ENCODE measurements at places on chromosomes 3 and 15.

DNA sequence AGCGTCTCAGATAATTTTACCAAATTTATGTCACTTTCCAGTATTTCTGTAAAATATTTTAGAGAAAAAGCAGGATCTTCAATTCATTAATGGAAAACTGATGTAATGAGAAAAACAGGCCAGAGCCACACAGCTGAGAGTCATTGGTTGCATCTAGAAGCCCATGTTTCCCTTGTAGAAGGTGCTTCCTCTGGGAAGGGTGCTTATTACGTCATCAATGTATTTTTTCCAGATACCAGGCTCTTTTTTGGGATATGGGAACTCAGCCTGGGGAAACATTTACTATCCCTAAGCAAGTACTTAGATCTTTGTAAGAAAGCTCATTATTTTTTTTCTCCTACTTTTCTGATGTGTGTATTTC lies 89.1 kb upstream of the PHLDB2 start:
- DNase-seq: no peak

DNA sequence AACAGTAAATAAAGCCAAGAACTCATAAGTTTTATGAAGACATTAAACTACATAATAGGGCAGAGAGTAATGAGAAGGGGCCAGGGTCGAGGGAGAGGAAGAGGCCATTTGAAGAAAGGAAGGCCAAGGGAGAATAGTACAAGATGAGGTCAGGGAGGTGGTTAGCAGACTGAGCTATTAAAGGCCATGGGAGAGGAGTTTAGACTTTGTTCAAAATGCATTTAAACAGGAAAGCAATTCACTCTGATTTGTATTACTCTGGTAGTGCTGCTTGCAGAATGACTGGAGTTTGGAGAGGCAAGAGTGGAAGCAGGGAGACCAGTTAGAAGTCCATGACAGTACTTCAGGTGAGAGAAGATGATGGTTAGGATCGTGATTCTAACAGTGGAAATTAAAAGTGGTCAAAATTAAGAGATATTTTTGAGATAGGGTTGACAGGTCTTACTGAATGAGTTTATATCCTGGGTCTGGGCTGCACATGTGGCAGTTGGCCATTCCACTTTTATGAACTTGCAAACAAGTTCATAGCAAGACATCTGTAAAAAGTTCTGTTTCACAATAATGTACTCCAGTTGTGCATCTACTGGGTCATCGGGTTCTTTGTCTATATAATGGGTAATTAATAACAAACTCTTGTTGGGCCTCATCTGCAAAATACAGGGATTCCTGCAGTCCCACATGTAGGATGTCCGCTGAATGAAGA lies 16.3 kb downstream of the PPP2R3A start:
- DNase-seq: no peak

- DNase-seq: no peak
These were observed 231.3 kb downstream of the VPS13C start for GRCh38 chr15:61828860-61829513.

- no peak for DNase-seq
These were observed 18.6 kb downstream of the CSTA start for GRCh38 chr3:122343654-122344053.

GRCh38 chr3:33047842-33048834 lies 48.8 kb downstream of the GLB1 start:
- DNase-seq: peak; percentile 23

GRCh38 chr3:115903843-115904242 lies 280.5 kb downstream of the GAP43 start:
- no peak for DNase-seq

GRCh38 chr3:141076797-141077571 lies 25.8 kb downstream of the SPSB4 start:
- DNase-seq: no peak

DNA sequence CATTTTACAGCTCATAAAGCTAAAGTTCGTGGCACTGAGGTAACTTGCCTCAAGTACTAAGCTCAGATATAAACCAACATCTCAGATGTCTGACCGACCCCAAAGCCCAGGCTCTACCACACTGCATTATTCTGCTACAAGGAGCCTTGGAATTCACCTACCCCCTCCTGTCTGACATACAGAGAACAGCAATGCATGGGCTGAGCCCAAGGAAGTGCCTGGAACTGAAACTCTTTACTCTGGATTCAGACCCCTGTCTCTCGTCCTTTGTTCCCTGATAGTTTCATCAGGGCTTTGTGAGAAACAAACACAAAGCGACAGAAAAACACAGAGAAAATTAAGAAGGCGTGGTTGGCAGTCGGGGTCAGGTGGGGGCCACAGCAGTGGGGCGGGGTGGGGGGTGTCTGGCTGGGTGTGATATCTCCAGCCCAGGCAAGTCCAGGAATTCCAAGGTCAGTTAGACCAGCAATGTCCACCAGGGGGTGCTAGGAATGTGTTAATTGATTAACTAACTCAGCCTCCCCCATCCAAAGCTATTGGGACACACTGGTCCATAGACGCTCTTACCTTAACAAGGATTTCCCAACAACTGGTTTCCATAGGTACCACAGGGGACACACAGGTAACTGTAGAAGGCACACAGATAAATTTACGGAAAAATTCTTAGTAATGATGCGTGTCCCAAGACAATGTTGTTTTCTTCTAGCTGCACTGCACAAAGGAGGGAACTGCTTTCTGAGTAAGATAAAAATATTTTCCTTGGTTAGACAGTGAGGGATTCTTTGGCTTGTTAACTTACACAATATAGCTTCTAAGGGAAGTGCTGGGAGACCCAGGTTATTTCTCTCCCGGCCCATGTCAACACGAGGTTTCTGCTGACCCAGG lies 18.8 kb upstream of the SSUH2 start:
- DNase-seq: no peak

DNA sequence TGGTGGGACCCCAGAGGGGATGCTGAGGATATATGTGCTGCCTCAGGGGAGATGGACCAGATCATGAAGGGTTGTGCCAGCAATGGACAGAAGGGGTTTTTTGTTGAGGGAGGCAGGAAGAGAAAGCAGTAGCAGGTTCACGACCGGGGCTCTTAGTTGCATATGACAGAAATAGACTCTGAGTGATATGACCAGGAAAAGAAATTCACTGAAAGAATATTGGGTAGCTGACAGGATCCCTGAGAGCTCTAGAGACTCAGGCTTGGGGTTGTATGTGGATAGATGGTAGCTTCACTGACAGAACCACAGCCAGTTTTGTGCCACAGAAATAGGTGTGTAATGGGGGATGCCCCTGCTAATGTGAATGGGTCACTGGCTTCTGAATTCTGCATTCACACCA lies 241.6 kb downstream of the ZNF621 start:
- DNase-seq: no peak

GRCh38 chr15:62416526-62416925 lies 251.4 kb upstream of the C2CD4B start:
- DNase-seq: no peak

- no peak for DNase-seq
These were observed 32.9 kb upstream of the SLC22A13 start for GRCh38 chr3:38232701-38233100.

- no peak for DNase-seq
These were observed 154.9 kb downstream of the KLHL25 start for GRCh38 chr15:85639752-85640381.

DNA sequence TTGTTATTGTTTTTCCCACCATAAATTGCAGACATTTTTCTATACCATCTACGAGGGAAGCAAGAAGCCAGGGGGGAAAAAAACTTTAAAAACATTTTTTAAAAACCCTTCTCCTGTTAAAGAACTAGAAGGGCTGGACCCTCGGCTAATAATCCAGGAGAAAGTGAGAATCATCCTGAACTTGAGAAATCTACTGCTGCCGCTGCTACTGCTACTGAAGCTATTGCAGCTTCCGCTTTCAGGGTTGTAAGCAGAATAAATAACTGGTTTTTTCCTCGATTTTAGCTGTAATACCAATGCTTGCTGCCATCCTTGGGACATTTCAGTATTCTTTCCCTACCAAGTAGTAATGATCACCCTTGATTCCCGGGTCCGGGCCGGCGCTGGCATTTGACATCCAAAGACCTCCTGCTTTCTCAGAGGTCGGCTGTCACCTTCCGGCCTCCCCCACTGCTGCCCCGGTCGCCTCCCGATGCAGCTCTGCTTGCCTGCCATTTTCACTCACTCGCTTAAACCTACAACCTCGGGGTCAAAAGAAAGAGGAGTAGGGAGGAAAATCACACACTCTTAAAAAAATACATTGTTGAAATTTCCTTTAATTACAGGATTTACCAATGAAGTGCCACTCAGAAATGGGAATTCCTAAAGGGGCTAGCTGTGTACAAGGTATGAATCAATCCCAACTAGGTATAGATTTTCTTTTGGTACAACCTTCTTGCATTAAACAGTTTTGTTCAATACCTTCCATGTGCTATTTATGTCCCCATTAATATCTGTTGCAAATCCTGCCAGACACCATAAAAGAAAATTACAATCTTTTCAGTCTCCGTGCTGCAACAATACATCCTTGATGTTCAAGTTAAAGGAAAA lies 674 bp upstream of the MECOM start:
- no peak for DNase-seq

GRCh38 chr3:31345581-31345980 lies 187.1 kb upstream of the STT3B start:
- DNase-seq: no peak

DNA sequence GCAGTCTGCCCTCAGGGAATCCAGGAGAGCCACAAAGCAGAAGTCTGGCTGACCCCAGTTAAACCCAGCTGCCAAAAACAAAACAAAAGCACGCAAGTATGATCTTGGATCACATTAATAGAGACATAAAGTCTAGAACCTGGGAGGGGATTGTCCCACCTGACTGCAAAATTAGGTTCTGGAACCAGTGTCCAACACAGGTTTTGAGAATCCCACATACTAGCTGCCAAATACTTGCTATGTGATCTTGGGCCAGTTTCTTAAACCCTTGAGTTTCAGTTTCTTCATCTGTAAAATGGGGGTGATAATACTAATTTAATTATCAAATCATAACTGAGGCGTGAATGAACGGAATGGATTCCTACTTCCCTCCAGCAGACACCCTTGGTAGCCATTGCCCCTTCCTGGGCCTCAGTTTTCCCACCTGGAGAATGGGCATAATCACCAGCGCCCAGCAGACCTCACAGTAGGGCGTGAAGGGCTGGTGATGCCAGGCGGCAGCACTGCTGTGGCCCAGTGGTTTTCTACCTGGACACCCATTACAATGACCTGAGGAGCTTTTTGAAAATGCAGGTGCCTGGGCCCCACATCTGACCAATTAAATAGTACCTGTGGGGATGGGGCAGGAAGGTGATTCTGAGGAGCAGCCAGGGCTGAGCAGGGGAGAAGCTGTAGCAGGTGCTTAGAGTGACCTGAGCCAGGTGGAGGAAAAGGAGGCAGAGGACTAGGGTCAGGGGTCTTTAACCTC lies 32.2 kb downstream of the GRIP2 start:
- DNase-seq: no peak

DNA sequence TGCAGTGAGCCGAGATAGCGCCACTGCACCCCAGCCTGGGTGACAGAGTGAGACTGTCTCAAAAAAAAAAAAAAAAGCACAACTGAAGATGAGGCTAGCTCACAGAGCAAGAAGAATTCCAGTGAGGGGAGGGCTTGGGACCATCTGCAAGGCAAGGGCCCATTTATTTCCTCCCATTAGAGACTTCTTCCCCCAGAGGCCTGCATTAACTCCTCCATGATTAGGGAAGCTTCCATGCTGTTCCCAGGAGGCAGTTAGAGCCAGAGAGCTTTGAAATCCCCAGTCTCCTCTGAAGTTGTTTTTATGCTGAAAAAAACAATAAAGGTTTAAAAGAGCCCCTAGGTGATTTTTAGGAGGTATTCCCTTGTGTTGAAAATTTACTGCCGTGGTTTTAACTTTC lies 54.3 kb upstream of the ADCY5 start:
- no peak for DNase-seq

- DNase-seq: no peak
These were observed 165.2 kb downstream of the GOLGA6L4 start for GRCh38 chr15:84400820-84401219.

DNA sequence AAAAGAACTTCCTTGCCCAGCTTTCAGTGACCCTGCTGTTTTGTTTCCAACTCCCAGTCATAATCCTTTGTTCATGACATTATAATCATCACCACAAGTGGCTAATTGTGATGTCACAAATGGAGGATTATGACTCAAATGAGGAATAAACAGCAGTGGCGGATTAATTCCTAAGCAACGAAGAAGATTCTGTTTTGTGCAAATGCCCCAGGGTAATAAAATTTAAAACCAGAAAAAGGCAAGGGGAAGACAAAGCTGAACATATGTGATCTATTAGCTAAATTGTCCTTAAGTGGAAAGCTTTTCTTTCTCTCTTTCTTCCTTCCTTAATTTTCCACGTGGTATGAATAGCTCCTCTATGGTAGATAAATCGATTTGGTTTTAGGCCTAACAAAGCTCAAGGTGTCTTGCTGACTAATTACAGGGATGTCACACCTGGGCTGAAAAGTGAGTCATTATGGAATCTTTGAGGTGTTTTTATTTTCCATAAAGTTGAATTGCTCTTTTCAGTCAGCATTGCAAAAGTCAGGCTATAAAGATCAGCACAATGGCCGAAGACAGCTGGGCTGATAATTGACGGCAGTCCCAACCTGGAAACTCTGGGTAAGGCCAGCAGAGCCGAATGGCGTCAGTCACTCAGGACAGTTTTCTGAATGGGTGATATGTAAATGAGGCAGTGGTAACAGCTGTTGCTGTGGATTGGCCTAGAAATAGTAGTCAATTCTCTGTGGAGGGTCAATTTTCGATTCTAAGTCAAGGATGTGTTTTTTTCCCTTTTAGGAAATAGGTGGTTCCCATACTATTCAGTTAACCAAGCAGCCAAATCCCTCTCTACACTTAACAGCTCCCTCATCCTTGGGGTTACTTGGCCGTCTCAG lies 121.5 kb downstream of the PTPRG start:
- DNase-seq: no peak

DNA sequence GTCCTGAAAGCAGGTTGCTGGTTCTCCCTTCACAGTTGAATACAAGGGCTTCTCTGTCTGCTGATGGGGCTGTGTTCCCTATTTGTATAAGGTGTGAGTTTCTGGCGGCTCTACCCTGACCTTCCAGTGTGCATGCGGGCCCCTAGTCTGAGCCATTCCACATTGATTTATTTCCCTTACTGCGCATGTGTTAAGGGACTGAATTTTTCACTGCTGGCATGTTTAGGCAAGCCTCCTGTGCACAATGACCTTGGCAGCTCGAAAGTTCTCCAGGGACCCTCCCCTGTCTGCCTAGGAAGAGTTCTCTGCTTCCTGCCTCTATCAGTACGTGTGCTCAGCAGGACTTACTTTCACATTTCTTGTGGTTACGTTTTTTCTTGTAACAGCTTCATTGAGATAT lies 11.4 kb downstream of the TRAK1 start:
- no peak for DNase-seq

GRCh38 chr3:15426579-15427118 lies 695 bp downstream of the METTL6 start:
- DNase-seq: no peak

DNA sequence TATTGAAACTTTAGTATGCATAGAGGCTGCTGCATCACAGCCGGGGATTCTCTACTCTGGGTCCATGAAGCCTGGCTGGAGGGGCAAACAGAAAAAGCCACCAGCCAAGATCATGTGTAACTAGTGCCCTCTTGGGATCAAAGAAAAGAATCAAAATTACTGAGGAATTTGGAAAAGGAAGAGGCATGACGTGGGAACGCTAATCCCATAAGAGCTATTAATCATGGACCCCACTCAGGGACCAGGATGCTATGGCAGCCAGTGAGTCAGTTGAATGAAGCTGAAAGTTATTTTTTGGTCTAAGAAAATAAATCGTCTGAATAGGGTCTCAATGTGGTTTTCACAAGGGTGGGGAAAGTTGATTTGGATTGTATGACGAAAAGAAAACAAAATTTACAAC lies 1165.1 kb downstream of the ROBO2 start:
- DNase-seq: no peak

GRCh38 chr3:189630767-189631372 lies 319 bp upstream of the TP63 start:
- DNase-seq: no peak

GRCh38 chr15:63945838-63946298 lies 100.4 kb downstream of the DAPK2 start:
- DNase-seq: no peak

Data from stimulated activated CD8-positive, alpha-beta memory T cell treated with anti-CD3 and anti-CD28 coated beads, Interleukin-12 subunit alpha, Interleukin-12 subunit beta, amount 100 ng/mL, for 1 hour (primary cell).